Gastroesophageal sphincter (tissue), 4 donors: ENCODE measurements at places on chromosomes 3 and 15. TPM values are rescaled to one million over a fixed set of nuclear protein-coding genes. Genes with fewer than 3 reads are reported as not detected.

Gene PLSCR4
- total RNA-seq: 61.5 TPM

Gene GPR171
- total RNA-seq: 2.0 TPM

Gene SLC28A1
- not detected for total RNA-seq

Gene NR1I2
- total RNA-seq: not detected

Gene HESX1
- total RNA-seq: not detected

Gene KCTD6
- 16.3 TPM for total RNA-seq

Gene CASR
- total RNA-seq: not detected

Gene INKA1
- 3.4 TPM for total RNA-seq

Gene RHOV
- 7.0 TPM for total RNA-seq

Gene PSMD2
- 238 TPM for total RNA-seq

Gene TICRR
- not detected for total RNA-seq

Gene AHSG
- not detected for total RNA-seq

Gene PARP15
- total RNA-seq: not detected

Gene GOLGA8S
- total RNA-seq: 0.15 TPM

Gene ASB14
- not detected for total RNA-seq

Gene IGSF10
- total RNA-seq: 8.3 TPM

Gene OSBPL10
- 25.5 TPM for total RNA-seq

Gene SCAMP5
- 2.2 TPM for total RNA-seq

Gene COX5A
- total RNA-seq: 105 TPM

Gene MEIS2
- 108 TPM for total RNA-seq

Gene IL17RE
- 0.78 TPM for total RNA-seq

Gene PLSCR5
- not detected for total RNA-seq

Gene ATP13A4
- total RNA-seq: 2.3 TPM

Gene RBPMS2
- total RNA-seq: 14.6 TPM

Gene SLC22A13
- total RNA-seq: 0.54 TPM

Gene MKRN3
- not detected for total RNA-seq

Gene CCDC54
- not detected for total RNA-seq

Gene ZIC4
- total RNA-seq: 0.13 TPM

Gene TNFAIP8L3
- 31.7 TPM for total RNA-seq

Gene ST8SIA2
- not detected for total RNA-seq

Gene DIPK2A
- 41.0 TPM for total RNA-seq

Gene AADACL2
- not detected for total RNA-seq

Gene CHRNA7
- 0.13 TPM for total RNA-seq

Gene PRICKLE2
- total RNA-seq: 87.3 TPM

Gene GP5
- not detected for total RNA-seq

Gene GPX1
- total RNA-seq: 199 TPM

Gene FSTL1
- total RNA-seq: 343 TPM

Gene CD47
- total RNA-seq: 60.0 TPM

Gene FETUB
- not detected for total RNA-seq

Gene LTK
- total RNA-seq: not detected

Gene TM4SF1
- total RNA-seq: 95.9 TPM

Gene CHRD
- 8.2 TPM for total RNA-seq

Gene SLC15A2
- total RNA-seq: 0.66 TPM

Gene PP2D1
- not detected for total RNA-seq
